ENCODE measurements at places on chromosomes 7 and 10.
A peak's percentile ranks its signal among the peaks of the same experiment; 100 is the strongest.

DNA sequence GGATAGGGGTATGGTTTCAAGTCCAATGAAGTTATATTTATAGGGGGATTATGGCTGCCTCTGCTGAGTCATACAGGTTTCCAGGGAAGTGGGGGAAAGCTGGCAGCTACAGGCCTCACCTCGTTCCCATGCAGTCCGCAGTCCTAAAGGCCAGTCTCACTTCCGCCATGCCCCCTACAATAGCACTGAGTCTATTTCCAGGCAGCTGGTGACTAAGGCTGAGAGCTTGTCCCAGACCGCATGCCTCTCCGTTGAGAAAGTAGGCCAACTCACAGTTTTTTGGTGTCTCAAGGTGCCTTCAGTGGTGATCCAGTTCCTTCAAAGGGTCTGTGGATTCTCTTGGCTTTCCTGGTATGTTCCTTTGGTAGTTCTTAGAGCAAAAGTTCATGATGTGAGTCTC, 203.9 kb upstream of the GLI3 start:
- DNase-seq, result no peak

DNA sequence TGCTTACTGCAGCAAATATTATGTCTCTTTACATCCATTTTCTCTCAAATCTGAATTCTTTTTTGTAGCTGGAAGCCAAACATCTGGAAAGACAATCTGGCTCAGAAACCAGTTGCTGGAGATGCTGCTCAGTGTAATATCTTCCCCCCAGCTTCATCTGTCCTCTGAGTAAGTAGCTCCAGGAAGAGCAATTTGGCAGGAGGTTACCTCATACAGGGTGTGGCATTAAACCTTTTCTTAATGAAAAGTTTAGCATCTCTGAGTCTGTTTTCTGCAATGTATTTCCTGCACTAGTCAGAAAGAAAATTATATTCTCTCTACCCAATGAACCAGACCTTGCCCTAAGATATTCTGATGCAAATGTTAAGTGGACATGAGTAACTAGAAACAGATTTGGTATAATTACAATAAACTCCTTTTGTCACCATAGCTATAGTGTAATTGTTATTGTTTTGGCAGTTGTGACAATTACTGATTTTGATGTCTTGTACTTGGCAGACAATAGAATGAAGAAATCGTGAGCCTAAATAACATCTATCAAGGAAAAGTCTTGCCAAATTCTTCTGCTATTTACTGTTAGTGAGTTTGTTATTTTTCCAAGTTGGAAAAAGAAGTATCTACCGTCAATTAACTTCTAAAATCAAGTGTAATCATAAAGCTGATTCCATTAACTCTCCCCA, 123.3 kb downstream of the WDFY4 start:
- no peak for DNase-seq

DNA sequence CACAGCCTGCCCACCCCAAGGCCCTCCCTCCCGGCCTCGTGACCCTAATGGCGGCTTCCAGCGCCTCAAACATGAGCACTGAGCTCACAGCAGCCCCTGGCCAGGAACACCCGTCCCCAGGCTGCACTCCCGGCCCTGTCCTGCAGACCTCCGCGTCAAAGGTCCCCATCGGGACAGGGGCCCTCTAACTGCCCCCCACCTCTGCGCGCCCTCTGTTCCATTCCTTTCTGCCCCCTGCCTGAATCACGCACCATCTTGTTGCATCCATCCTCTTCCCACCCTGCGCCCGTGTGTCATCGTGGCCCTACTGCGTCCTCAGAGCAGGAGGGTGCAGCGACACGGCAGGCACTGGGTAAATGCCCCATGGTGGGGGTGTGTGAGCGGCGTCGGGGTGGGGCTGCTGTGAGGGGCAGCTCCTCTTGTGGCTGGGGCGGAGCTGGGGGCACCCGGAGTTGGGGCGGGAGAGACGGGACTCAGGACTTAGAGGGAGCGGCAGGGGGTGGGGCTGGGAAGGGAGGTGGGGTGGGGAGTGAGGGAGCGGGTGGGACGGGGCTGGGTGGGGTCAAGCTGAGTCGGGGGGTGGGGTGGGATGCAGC, 13.4 kb downstream of the SLC29A4 start:
- DNase-seq, result no peak

DNA sequence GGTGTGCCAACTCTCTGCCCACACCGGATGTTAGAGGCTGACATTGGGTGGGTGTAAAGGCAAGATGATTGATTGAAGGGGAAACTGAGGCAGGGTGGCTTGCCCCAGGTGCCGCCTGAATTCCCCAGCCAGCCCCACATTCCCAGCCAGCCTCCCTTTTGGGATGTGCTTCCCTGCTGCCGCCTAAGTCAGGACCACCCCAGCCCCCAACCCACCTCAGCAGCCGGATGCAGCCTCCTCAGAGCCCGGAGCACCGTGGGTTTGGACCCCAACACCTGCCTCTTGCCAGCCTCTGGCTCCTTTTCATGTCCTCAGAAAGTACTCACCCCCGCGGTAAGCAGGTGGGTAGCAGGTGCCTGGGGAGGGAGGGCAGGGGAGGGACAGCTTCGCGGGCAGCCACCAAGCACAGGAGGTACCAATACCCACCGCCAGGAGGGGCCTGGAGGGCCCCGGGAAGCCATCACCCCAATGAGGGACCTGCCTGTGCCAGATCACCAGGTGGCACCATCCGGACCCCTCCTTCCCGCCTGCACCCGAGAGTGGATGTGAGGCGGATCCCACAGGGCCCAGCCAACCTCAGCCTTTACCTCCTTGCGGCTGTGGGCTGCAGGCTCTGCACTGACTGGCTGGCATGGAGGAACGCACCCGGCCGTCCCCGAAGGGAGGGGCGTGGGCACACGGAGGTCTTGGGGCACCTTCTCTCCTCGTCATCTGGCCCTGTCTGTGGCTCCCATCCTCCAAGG, 60.5 kb downstream of the PWWP2B start:
- DNase-seq, result peak; percentile 14

DNA sequence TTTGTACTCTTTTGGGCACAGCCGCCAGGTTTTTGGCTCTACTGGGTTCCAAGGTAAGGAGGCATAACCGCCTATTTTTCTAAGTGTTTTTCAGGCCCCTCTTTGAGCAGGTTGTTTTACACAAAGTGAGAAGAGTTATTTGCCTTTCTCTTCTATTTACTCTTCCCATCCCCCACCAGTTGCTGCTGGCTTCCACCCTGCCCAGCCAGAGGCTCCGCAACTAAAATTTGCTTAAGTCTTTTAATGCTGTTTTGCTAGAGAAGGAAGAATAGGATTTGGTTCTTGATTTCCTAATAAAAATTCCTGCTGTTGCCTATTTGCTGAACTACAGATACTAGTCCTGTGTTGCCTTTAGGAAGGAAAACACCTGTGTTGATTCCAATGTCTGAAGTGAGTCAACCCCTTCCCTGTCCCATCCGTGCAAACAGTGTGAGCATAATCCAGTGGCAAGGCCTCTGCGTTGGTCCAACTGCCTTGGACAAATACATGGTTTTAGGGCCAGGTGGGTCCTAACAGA, 1.9 kb downstream of the PLA2G12B start:
- DNase-seq, result peak; percentile 40

DNA sequence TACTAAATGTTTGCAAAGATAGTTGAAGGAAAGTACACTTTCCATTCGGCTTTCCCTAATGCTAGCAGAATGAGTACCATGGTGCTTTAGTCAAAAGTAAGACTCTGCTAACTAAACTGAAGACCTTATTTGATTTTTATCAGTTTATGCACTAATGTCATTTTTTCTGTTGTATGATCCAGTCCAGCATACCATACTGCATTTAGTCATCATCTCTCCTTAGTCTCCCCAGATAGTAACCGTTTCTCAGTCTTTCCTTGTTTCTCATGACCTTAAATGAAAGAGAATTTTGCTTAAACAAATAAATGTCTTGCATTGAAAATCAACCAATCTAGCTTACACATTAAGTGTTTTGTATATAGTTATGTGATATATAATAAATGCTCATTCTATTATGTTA, 529.5 kb upstream of the SEMA3D start:
- DNase-seq, result no peak

DNA sequence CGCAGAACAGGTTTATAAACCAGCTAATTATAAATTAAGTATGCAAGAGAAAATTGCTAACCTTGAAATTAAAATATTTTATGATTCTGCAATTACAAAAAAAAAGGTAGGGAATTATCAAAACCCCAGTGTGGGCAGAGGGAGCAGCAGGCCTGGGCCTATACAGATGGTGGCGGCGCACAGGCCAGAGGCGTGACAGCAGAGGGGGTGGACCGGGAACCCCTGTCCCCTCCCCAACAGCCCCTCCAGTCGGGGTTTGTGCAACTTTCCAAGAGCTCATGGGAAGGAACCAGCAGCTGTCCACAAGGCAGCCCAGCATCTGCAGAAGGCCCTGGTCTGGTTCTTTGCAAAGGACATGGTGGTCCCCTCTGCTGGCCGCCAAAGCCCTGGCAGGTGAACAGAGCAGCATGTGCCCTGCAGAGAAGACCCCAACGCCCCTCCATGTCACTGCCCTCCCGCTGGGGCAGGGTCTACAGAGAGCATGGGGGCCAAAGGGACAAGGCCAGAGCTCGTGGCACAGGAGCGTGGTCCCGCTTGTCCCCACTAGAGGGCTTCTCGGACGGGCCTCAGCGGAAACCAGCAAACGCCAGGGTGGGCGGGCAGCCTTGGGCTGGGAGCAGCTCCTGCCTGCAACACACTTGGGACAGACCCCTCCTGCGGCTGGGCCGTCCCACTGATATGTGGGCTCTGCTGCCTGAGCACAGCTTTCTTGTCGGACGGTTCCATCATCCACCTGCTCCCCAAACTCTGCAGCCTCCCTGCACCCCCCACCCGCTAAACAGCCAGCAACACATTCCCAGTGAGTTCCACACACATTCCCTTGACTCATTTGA, 75.1 kb downstream of the EBF3 start:
- DNase-seq, result no peak

DNA sequence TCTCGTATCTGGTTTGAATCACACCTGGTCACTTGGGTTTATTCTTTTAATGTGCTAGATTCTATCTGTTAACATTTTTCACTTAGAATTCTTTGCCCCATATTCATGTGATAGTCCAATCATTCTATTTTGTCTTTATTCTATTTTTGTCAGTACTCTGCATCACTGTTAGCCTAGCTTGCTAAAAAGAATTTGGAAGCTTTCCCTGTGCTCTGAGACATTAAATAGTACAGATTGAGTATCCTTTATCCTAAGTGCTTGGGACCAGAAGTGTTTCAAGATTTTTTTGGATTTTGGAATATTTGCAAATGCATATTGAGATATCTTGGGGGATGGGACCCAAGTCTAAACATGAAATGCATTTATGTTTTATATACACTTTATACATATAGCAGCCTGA, 51.0 kb downstream of the RALA start:
- DNase-seq, result no peak

DNA sequence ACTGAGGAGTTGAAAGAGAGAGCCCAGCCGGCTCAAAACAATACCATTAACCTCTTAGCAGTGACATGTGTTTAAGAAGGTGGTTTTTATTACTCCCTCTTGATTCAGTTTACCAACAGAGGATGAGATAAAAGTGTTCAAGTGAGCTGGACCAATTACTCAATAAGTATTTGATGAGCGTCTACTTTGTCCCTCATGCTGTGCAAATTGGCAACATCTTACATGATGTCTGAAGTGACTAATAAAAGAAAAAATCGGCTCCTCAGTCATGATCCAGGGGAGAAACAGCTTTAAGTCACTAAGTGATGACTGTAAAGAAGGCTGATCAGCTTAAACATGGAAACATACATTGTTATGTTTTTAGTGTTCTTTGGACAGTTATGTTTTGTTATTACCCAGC, 7.8 kb downstream of the WNT16 start:
- no peak for DNase-seq

DNA sequence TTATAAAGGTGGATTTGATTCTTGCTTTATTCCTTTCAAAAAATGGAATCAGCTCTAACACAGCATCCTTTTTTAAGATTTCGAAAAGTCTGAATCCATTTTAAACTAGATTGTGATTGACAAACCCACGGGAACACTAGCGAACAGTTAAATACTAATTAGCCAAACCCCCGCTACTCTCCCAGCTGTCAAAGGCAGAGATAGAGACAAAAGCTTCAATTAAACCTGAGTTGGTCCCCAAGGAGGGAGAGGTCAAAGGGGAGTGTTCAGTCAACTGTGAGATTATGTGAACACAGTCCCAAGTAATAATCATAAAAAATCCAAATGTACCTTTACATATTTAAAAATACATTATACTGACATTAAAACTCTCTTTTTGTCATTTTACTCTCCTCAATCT, 65.7 kb upstream of the TBX20 start:
- no peak for DNase-seq

DNA sequence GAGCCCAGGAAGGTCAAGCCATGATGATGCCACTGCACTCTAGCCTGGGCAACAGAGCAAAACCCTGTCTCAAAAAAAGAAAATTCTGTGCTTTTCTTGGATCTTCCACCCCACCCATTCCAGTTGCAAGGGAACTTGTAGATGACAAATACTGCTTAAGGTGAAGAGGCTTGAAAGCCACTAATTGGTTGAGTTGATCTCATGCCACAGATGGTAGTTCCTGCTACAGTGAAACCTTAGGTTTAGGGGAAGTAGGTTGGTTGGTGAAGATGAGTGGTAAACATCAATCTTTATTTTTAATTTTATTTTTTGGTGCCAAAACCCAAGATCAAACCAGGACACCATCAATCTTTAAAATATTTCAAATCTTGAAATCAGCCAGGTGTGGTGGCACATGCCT, 2.9 kb upstream of the GDI2 start:
- no peak for DNase-seq

DNA sequence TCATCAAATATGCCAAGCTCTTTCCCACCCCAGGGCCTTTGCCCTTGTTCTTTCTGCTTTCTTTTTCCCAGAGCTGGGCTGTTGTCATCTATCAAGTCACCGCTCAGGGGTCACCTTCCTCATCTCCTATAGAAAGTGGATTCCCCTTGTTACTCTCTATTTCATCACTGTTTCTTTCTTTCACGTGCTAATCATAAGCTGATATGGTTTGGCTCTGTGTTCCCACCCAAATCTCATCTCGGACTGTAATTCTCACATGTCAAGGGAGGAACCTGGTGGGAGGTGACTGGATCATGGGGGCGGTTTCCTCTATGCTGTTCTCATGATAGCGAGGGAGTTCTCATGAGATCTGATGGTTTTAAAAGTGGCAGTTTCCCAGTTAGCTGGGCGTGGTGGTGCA, 17.0 kb upstream of the TIAL1 start:
- DNase-seq, result no peak

GRCh38 chr7:4430227-4430626, 251.9 kb upstream of the FOXK1 start:
- DNase-seq, result no peak

- no peak for DNase-seq
Observed at GRCh38 chr10:103040418-103040817, 122.3 kb downstream of the CNNM2 start.

- no peak for DNase-seq
Observed at GRCh38 chr7:66069732-66070131, 5.9 kb upstream of the ASL start.

DNA sequence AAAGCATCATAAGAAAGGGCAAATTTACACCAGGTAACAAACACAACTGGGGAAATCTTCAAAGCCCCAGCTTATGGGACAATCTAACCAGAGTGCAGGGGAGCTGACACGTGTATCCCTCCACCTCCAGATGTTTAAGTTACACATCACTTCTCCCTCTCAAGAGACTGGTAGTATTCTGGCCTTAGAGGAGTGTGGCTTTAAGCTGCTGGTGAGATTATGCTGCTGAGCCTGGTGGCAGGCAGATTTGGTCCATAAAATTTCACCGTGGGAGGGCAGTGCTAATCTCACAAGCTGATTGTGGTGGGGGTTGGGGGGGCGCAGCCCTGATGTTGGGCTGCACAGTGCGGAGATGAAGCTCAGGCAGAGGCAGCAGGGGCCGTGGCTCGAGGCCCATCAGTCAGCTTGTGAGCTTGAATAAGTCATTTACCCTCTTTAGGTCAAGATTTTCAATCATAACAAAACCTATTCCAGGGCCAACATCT, 431.0 kb upstream of the GALNT17 start:
- no peak for DNase-seq
